ENCODE measurements at places on chromosomes 16 and 17. TPM values are rescaled to one million over a fixed set of nuclear protein-coding genes. Genes with fewer than 3 reads are reported as not detected.

Gene CDRT15
- not detected for total RNA-seq

Gene TEX19
- total RNA-seq = not detected

Gene GPRC5B
- 37.9 TPM for total RNA-seq

Gene YPEL2
- 7.4 TPM for total RNA-seq

Gene SHPK
- total RNA-seq = 6.6 TPM

Gene SRCIN1
- total RNA-seq = 29.0 TPM

Gene KRT13
- not detected for total RNA-seq

Gene DHRS13
- 20.4 TPM for total RNA-seq

Gene FOXN1
- total RNA-seq = not detected

Gene HBZ
- total RNA-seq = not detected

Gene YBX2
- 1.2 TPM for total RNA-seq

Gene SDK2
- 14.8 TPM for total RNA-seq

Gene ENPP7
- not detected for total RNA-seq

Gene PLLP
- total RNA-seq = 1.5 TPM

Gene CCDC40
- total RNA-seq = 3.9 TPM

Gene SLFN14
- total RNA-seq = 0.25 TPM

Gene DHX58
- total RNA-seq = 1.5 TPM

Gene KCNH4
- total RNA-seq = 0.74 TPM

Gene SLFN12L
- under 0.01 TPM for total RNA-seq

Gene GP1BA
- not detected for total RNA-seq

Gene FA2H
- total RNA-seq = 0.49 TPM

Gene ZNF469
- total RNA-seq = 0.74 TPM

Gene CFAP97D1
- not detected for total RNA-seq

Gene TOP3A
- 28.0 TPM for total RNA-seq

Gene RSAD1
- 17.9 TPM for total RNA-seq

Gene TAOK1
- 138 TPM for total RNA-seq

Gene EFCAB13
- 17.0 TPM for total RNA-seq

Gene CCT6B
- 1.7 TPM for total RNA-seq

Gene P2RX1
- total RNA-seq = under 0.01 TPM

Gene RDM1
- total RNA-seq = 0.98 TPM

Gene SYT17
- total RNA-seq = 3.9 TPM

Gene GPR142
- total RNA-seq = not detected

Gene SMIM5
- 0.49 TPM for total RNA-seq

Gene AMZ2
- total RNA-seq = 50.4 TPM

Gene ZSCAN10
- 0.49 TPM for total RNA-seq

Gene KRTAP1-5
- not detected for total RNA-seq

Gene ZNF830
- 17.2 TPM for total RNA-seq

Gene XAF1
- total RNA-seq = 2.2 TPM

Gene MYH11
- 0.98 TPM for total RNA-seq

All from temporal lobe (tissue), 4 donors.